ENCODE measurements at places on chromosomes 12 and 14. TPM values are rescaled to one million over a fixed set of nuclear protein-coding genes. Genes with fewer than 3 reads are reported as not detected.

DNA sequence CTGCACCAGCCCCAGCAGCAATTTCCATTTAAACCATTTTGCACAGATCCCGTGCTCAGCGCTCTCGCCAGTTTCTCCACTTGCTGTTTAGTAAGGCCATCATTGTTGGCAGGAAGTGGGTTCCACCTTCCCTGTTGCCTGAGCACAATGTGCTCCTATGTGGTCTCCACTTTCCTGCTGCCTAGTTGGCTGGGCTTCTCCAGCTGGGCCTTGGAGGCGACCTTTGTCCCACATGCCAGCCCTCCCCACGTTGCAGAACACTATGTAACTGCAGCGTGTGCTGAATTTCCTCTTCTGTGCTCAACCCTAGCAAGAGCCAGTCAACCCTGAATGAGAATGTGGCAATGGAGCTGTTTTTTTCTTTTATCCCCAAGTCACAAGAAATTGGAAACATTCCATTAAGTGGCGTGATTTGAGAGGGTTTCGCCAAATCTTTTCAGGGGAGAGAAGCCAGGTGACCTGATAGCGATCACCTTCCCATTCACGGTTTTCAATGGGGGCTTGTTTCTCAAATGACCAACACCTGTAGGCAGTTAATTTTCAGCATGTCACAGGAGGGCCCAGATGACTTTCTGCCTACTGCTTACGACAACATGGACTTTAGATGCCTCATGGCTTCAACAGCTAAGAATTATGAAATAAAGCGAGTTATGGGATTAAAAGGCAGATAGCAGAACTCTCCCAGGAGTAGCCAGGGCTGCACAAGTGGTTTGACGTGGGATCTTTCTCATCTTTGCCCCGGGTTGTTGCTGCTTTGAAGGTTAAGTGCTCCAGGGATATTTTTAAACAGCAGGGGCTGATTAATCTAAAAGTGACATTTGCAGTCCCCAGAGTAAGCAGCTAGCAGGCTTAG is at the start of gene ACACB:
Gene ACACB, plus strand, starts transcription at position 830 of the 853 bp plus-strand sequence. CDS start 22,819 bp downstream, outside the sequence.
- H3K4me1 ChIP-seq, result peaks cover 5% of the 10 kb centered on the region
- no peaks in the 10 kb centered on the region for H3K27me3 ChIP-seq
- no peaks in the 10 kb centered on the region for H3K36me3 ChIP-seq
- DNase-seq, result peak; percentile 22

DNA sequence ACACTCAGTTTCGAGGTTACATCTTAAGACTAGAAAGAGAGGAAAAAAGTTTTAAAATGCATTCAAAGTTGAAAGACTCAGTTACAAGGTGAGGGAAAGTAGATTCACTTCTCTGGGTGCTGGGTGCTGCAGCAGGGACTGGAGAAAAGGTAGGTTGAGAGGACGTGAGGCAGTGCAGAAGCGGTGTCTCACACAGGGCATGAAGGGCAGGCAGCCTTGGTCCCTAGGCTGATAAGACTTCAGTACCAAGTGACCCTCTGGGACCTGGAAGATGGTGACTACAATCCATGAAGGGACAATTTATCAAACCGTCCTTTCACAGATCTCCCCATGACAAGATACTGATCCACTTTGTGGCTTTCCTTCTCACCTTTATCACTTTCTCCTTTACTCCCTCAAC is 22.5 kb upstream of the UTP20 start:
- peaks cover 2% of the 10 kb centered on the region for H3K4me1 ChIP-seq
- H3K27me3 ChIP-seq, result no peaks in the 10 kb centered on the region
- DNase-seq, result no peak
- no peak overlapping the region for H3K27ac ChIP-seq
- no peak overlapping the region for H3K4me3 ChIP-seq

DNA sequence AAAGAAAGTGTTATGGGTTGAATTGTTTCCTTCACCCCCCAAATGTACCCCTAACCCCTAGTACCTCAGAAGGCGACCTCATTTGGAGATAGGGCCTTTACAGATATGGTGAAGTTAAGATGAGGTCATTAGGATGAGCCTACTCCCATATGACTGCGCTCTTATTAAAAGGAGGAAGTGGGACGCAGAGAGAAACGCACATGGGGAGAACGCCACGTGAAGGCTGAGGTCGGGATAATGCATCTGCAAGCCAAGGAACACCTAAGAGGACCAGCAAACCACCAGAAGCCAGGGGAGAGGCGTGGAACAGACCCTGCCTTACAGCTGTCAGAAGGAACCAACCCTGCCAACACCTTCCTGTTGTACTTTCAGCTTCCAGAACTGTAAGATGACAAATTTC is 1.7 kb upstream of the NRIP2 start:
- H3K36me3 ChIP-seq, result no peaks in the 10 kb centered on the region
- no peak for DNase-seq
- H3K4me3 ChIP-seq, result no peak overlapping the region
- peaks cover 12% of the 10 kb centered on the region for H3K4me1 ChIP-seq
- H3K27me3 ChIP-seq, result no peaks in the 10 kb centered on the region

DNA sequence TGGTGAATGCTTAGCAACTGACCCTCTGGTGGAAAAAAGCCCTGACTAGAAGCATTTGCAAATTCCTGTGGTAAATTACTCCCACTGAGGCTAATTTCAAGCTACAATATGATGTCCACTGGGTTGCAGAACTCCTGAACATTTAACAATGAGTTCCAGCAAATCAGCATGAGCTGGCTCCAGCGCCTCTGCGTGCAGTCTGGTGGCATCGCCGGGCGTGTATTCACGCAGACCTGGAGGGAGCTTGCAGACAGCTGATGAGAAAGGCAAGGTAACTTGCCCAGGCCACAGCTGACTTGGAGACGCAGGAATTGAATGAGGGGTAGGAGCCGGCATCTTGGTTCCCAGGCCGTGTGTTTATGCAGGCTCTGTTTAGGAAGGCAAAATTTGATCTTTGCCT is 45.1 kb upstream of the KCNA1 start:
- H3K27me3 ChIP-seq, result no peaks in the 10 kb centered on the region
- no peak overlapping the region for H3K4me3 ChIP-seq

- no peaks in the 10 kb centered on the region for H3K27me3 ChIP-seq
- no peak overlapping the region for H3K27ac ChIP-seq
- DNase-seq, result no peak
- no peak overlapping the region for H3K4me3 ChIP-seq
Measured at GRCh38 chr14:23445773-23446172, 10.3 kb upstream of the MYH7 start.

DNA sequence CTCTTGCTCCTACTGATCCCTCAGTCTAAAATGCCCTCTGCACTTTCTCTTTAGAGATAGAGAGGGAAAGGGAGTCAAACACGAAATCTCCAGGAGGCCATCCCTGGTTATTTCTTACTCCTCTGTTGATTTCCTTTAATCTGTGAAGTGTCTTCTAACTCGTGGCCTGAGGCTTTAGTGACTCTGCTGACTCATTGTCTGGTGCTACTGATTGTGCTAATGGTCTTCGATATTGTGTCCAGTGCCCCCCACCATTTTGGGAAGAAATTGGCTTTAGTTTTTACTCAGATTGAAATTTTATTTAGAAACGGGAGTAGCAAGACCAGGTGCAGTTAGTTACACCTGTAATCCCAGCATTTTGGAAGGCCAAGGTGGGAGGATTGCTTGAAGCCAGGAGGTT is 839 bp downstream of the CLEC9A start:
- peak; percentile 4 for DNase-seq
- peak overlapping the region; percentile 68 for H3K27ac ChIP-seq
- no peaks in the 10 kb centered on the region for H3K36me3 ChIP-seq
- H3K4me1 ChIP-seq, result no peaks in the 10 kb centered on the region
- no peak overlapping the region for H3K4me3 ChIP-seq

GRCh38 chr12:90120627-90121026 is 412.0 kb upstream of the ATP2B1 start:
- H3K27me3 ChIP-seq, result no peaks in the 10 kb centered on the region
- H3K27ac ChIP-seq, result no peak overlapping the region
- no peaks in the 10 kb centered on the region for H3K36me3 ChIP-seq
- no peaks in the 10 kb centered on the region for H3K4me1 ChIP-seq
- no peak for DNase-seq

DNA sequence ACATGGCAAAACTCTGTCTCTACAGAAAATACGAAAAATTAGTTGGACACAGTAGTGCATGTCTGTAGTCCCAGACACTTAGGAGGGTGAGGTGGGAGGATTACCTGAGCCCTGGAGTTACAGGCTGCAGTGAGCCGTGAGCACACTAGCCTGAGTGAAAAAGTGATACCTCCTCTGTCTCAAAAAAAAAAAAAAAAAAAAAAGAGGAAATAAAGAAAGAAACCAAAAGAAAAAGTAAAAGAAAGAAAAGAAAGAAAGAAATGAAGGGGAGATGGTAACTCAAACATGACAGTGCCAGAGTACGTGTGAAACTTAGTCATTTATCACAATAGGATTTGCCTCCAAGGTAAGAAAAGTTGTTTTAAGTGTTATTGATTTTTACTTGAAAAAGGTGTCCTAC is 407.0 kb upstream of the MGAT4C start:
- no peaks in the 10 kb centered on the region for H3K27me3 ChIP-seq
- H3K4me1 ChIP-seq, result no peaks in the 10 kb centered on the region
- H3K36me3 ChIP-seq, result no peaks in the 10 kb centered on the region
- H3K27ac ChIP-seq, result no peak overlapping the region
- no peak overlapping the region for H3K4me3 ChIP-seq

- H3K27me3 ChIP-seq, result no peaks in the 10 kb centered on the region
Measured at GRCh38 chr14:59268858-59269257, 80.4 kb downstream of the DAAM1 start.

MAP3K9 gene
- total RNA-seq, result 30.8 TPM

CLEC9A gene
- not detected for total RNA-seq
